Lower lobe of right lung (tissue), 2 donors: ENCODE measurements at places on chromosomes 12 and 14. TPM values are rescaled to one million over a fixed set of nuclear protein-coding genes. Genes with fewer than 3 reads are reported as not detected.

Gene ZNF384
- 48.7 TPM for total RNA-seq

Gene RIMBP2
- total RNA-seq: 0.27 TPM

Gene TAS2R10
- total RNA-seq: 0.35 TPM

Gene KLHL33
- 0.47 TPM for total RNA-seq

Gene TSHR
- total RNA-seq: not detected

Gene NGB
- not detected for total RNA-seq

Gene HOXC9
- not detected for total RNA-seq

Gene HECTD4
- 54.8 TPM for total RNA-seq

Gene PLEKHG7
- 1.6 TPM for total RNA-seq

Gene SLCO1C1
- 0.92 TPM for total RNA-seq

Gene PTGER2
- total RNA-seq: 6.2 TPM

Gene KICS2
- total RNA-seq: 8.6 TPM

Gene ERC1
- total RNA-seq: 66.3 TPM

Gene GON7
- total RNA-seq: 12.9 TPM

Gene PLA2G1B
- 42.2 TPM for total RNA-seq

Gene OS9
- 294 TPM for total RNA-seq

Gene ACVR1B
- total RNA-seq: 34.9 TPM

Gene FAM177A1
- 104 TPM for total RNA-seq

Gene ATXN7L3B
- 31.3 TPM for total RNA-seq

Gene C1RL
- total RNA-seq: 80.5 TPM

Gene CCDC177
- total RNA-seq: not detected
